ENCODE measurements at places on chromosomes 2 and 18.

- DNase-seq, result no peak
These were observed 42.3 kb downstream of the SFT2D3 start for GRCh38 chr2:127743477-127744026.

DNA sequence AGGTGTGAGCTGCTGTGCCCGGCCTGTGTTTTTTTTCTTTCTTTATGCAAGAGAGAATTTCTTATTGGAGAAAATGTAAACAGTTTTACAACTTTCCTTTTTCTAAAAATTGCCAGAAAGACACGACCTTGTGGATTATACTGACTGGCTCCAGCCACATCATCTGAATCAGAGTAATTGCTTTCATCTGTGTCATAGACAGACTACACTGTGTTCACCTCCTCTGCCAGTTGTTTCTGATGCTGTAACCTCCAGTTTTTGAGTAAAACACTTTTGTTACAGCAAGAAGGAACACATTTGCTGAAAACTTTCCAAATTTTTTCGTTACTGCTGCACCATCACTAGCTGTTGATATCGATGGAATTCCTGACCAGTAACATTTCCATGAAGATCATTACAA, 43.9 kb upstream of the PLEKHM3 start:
- DNase-seq, result peak; percentile 20

DNA sequence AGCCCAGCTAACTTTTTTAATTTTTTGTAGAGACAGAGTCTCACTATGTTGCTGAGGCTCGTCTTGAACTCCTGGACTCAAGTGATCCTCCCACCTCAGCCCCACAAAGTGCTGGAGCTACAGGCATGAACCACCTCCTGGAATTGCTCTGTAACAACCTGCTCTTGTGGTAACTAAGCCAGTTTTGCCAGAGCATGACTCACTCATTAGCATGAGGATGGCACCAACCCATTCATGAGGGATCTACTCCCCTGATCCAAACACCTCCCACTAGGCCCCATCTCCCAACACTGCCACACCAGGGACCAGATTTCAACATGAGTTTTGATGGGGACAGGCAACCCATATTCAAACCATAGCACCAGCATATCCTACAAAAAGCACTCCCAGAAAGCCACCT, 348.9 kb upstream of the RAB12 start:
- no peak for DNase-seq

DNA sequence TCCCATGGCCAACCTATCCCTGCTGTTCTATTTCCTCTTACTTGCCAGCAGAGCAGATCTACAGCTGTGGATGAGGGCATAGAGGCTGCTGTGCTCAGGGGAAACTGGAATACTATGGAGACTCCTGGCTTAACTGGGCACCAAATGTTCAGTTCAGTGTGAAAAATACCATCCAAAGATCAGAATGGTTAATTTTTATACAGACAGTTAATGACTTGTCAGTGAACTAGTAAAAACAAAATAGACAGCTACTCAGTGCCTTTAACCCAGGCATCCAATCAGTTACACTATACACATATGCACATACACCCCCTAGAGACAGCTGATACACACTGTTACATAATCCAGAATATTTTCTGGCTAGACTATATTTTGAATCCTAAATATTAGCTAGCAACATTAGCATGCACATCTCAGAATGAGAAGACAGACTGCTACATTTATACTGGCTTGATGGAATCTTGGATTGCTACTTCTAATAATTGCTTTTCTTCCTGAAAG, 59.1 kb upstream of the WIPF1 start:
- no peak for DNase-seq

GRCh38 chr2:109083771-109084170, 45.2 kb upstream of the SH3RF3 start:
- no peak for DNase-seq

GRCh38 chr2:67498931-67499330, 101.8 kb downstream of the ETAA1 start:
- DNase-seq, result no peak

GRCh38 chr2:226758921-226759640, 40.5 kb downstream of the IRS1 start:
- peak; percentile 61 for DNase-seq

DNA sequence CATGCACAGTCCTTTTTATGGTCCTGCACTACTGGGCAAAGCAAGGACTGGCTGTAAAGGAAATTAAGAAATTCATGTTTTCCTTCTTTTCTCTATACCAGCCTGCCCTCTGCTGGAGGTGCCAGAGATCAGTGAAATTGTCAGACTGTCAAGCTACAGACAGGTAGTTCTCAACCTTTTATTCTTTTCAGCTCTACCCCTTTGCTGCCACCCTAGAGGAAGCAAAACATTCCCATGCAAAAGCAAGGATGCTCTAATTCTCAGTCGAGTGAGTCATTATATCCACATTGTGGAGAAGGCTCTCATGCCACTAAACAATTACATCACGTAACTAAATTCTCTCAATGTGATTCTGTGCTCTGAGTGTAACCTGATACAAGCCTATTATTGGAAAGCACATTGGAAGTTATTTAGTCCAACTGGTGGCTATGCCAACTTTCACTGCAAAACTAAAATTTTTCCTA, 25.0 kb upstream of the RAPGEF4 start:
- peak; percentile 86 for DNase-seq

GRCh38 chr18:63725682-63726480, 23.1 kb downstream of the SERPINB11 start:
- peak; percentile 30 for DNase-seq

- DNase-seq, result no peak
These were observed 47.7 kb downstream of the BOD1L2 start for GRCh38 chr18:57194622-57195021.

- no peak for DNase-seq
These were observed 37.9 kb downstream of the GDF7 start for GRCh38 chr2:20704886-20705285.

DNA sequence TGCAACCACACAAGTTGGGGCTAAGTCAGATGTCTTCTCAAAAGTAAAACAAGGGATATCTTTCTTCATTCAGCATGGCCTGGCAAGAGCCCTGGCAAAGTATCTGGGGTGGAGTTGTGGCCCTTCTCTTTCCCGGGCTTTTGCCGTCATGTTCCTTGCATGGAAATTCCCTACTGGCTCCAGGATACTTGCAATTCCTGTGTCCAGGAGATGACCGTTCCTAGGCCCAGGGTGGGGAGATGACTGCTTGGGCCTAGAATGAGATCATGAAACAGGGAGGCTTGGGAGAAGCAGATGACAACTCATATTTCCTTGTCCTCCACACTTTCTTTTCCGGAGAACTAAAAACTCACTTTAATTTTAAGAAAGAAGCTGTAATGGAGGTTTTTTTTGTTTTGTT, 60.9 kb downstream of the TGIF1 start:
- no peak for DNase-seq

DNA sequence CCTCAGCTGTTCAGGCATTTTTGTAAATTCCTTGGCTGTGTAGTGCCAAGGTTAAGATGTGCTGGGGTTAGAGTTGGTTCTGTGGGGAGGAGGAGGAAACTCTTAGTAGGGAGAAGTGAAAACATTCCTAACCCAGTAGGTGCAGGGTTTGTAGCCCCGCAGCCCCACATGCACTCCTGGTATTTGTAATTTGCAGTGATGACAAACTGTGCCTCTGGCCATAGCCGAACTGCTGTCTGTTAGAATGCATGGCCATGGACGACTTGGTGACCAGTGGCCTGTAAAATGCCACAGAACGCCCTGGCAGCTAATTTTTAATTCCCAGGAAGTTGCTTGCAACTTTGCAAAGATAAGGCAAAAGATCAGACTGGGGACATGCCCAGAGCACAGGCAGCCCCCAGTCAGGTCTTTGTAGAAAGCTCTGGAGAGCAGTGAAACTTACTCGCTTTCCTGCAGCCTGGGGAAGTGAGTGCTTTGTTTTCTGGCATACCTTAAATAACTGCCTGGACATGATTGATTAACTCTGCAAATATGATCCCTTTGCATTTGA, 38.4 kb downstream of the LYPD6B start:
- DNase-seq, result no peak

- no peak for DNase-seq
These were observed 33.4 kb upstream of the ZNF396 start for GRCh38 chr18:35410561-35410960.

- DNase-seq, result peak; percentile 62
These were observed 385.0 kb upstream of the KLHL29 start for GRCh38 chr2:22999951-23000350.

- DNase-seq, result no peak
These were observed at the start of gene MYO5B for GRCh38 chr18:50194631-50195532. TSS of gene MYO5B (minus strand) at chr18:50195147. CDS start at chr18:50194793, 354 bp downstream.

- no peak for DNase-seq
These were observed 3.8 kb upstream of the TOGARAM2 start for GRCh38 chr2:28977176-28977875.

GRCh38 chr2:179104736-179105135, 54.8 kb upstream of the CCDC141 start:
- peak; percentile 13 for DNase-seq

GRCh38 chr2:212465456-212465855, 73.1 kb downstream of the ERBB4 start:
- no peak for DNase-seq

DNA sequence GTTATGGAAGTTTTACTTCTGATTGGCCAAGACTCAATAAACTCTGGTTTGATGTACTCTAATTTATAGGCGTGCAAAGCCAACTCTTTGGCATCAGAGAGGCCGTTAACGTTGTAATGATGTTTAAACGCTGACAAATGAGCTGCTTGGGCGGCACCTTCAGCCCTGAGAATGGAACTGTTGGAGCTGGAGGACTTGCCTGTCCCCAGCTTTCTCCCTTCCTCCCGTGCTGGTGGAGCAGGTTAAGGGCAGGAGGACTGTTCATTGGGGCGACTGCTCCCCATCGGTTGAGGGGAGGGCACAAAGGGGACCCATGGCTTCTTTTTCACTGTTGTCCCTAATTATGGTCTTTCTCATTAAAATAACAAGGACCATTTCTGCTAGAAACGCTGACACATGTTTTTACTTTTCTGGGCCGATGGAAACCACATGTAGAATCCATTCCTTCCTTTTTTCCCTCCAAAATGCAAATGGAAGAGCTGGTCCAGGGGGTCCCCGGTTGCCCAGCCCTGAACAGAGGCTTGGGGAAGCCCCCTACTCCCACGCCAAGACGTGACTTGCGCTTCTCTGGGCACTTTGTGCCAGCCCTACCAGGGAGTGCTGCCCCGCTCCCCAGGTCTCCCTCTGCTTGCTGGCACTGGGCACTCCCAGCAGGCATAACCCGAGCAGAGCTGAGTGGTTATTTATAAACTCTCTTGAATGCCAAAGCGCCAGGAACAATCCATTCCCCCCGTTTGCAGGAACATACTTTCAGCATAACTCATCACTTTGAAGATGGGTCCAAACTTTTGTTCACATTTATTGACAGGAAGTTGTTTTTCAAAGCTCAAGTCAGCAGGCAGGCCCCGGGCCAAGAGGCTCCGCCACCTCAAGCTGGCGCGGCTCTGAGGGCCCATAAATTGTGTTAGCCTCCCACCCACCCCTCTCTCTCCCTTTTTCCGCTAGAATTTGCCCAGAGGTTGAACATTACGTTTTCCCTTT, 170.1 kb downstream of the ASB1 start:
- DNase-seq, result peak; percentile 95

- peak; percentile 65 for DNase-seq
These were observed 47.7 kb downstream of the SMAD7 start for GRCh38 chr18:48902856-48903601.

DNA sequence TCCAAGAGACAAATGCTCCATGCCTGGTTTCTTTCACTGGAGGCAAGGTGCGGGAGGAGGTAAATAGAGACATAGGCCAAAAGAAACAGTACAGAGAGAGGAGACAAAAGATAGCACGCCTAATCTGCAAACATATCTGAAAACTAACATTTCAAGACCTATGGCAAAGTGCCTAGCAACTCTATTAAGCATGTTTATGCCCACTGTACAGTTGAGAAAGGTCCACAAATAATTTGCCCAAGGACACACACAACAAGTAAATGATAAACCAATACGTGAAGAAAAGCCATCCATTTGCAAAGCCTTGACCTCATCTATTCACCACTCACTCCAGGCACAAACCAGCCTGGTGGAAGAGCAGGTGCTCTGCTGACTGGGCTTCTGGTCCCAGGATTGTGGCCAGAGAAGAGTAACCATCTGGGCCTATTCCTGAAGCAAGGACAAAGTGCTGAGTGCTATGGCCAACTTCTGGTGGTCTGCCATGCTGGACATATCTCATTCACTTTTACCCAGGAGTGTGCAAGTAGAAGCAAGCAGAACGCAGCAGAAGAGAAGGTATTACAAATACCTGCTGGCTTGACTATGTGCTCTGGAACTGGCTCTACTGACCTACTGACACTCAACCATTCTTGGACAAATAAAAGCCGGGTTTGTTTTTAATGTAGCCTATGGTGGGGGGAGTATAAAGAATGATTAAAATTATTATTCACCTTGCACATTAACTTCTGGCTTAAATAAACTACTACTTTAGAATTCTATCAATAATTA, 25.3 kb downstream of the TMEM131 start:
- DNase-seq, result no peak

- peak; percentile 21 for DNase-seq
These were observed 34.0 kb downstream of the TSHZ1 start for GRCh38 chr18:75244351-75245313.

DNA sequence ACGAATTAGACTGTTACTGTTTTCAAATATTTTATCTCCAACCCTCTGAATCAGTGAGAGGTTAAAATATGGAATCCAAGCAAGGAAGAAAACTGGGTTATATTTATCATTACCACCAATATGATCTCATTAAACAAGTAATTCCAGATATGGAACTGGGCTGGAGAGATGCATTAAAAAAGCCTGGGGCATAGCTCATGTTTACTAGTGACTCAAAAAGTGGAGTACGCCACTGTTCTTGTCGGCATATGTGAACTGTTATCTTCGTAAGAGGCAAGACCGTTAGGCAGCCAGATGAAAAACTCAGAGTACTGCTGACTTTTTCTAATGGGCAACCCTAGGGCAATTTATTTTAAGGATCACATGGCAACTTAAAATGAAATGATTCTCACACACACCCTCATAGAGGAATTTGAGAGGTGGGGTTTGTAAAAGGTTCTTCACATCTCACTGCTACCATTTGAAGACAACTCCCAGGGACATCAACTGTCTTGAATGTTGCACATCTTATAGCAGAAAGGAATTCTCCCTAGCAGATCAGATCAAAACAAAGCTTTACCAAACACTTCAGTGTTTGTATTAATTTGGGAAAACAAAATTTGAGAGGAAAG, 105.2 kb upstream of the TFCP2L1 start:
- no peak for DNase-seq

DNA sequence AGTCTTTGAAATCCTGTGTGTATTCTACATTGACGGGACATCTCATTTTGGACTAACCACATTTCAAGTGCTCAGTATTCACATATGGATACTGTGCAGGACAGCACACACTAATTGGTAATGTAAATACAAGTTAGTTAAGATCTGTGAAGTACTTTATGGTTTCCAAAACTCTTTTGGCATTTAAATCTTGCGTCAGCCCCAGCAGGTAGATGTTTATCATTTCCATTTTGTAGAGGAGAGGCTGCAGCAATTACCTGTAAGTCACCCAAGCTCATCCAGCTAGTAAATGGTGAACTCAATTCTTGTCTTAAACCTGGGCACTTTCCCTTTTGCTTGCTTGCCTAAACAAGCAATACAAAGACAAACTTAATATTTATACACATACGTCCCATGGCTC, 1.6 kb upstream of the NAGK start:
- no peak for DNase-seq
